GM12864 (cell line): ENCODE measurements at places on chromosomes 2 and 18.

- DNase-seq, result no peak
Observed at GRCh38 chr2:100393362-100393761, 24.1 kb downstream of the CHST10 start.

DNA sequence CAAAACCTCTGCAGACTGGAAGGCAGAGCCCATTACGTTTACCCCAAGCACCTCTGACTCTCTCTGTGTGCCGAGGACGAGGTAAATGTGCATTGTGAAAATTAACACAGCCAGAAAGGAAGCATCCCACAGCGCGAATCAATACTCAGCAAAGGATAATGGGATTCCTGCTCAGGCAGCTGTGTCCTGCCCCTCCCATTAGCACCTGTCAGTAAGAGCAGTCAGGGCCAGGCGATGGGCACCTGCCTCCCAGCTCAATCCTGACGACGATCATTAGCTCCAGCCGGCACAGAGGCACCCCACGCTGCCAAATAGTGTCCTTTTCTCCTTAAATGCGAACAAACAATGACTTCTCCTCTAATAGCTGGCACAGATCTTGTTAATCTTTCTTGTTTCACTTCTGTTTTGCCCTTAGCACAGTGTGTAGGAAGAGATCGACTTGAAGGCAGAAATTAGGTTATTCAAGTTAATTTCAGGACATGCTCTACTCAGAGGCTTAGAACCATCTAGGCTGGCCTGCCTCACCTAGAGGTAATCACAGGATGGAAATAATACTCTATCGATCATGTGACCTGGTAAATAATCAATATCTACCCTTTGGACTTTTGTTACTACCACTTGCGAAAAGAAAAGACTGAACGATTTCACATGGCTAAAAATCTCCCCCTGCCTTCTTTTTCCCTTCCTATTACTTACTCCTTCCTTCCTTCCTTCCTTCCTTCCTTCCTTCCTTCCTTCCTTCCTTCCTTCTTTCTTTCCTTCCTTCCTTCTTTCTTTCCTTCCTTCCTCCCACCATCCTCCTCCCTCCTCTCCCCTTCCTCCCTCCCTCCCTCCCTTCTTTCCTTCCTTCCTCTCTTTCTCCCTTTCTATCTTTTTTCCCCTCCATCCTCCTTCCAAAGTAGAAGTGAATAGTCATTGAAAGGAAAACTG is 487.9 kb upstream of the ID2 start:
- DNase-seq, result no peak

GRCh38 chr2:144597894-144598593 is 78.1 kb upstream of the ZEB2 start:
- no peak for DNase-seq

GRCh38 chr2:225584796-225585195 is 185.3 kb downstream of the NYAP2 start:
- DNase-seq, result no peak

- no peak for DNase-seq
Observed at GRCh38 chr2:83874712-83875430, 584.2 kb downstream of the SUCLG1 start.

DNA sequence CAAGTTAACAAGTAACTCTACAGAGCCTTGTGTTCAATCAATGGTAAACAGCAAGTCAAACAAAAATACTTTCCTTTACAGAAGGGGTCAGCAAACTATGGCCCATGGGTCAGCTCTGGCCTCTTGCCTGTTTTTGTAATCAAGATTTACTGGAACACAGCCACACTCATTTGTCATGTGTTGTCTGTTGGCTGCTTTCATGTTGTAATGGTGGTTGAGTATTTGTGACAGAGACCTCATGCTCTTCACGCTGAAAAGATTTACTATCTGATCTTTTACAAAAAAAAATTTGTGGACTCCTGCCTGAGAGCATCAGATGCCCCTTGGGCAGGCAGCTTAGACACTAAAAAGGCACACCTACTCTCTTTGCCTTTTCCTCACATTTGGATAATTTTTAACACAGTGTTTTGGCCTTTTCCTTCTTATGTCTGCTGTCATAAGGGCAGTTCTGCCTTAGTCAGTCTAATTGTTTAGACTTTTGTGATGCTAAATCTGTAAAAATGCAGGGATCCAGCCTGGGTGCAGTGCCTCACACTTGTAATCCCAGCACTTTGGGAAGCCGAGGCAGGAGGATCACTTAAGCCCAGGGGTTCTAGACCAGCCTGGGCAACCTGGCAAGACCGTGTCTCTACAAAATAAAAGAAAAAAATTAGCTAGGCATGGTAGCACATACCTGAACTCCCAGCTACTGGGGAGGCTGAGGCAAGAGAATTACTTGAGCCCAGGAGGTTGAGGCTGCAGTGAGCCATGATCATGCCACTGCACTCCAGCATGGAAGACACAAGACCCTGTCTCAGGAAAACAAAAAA is 18.3 kb downstream of the IL1B start:
- no peak for DNase-seq

- DNase-seq, result no peak
Observed at GRCh38 chr2:182655750-182656149, 60.3 kb upstream of the DNAJC10 start.

DNA sequence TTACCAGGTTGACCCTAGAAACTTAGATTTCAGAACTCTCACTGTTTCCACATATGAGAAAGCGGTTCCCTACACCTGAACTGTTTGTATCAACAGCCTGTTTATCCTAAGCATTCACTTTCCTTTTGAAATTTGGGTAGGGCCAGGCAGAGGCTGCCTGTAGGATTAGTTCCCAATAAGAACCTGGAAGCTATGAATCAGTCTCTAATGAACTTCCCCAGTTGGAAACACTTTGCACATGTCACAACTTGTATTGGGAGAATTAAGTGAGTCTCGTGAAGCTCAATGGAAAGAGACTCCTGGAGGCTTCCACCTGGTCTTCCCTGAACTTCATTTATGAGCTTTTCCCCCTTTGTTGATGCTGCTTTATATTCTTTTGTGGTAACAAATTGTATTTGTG is 486.6 kb upstream of the HS6ST1 start:
- no peak for DNase-seq

- no peak for DNase-seq
Observed at GRCh38 chr2:75647771-75648170, 1.2 kb downstream of the MRPL19 start.

- DNase-seq, result no peak
Observed at GRCh38 chr18:6795307-6795706, 65.8 kb downstream of the ARHGAP28 start.

DNA sequence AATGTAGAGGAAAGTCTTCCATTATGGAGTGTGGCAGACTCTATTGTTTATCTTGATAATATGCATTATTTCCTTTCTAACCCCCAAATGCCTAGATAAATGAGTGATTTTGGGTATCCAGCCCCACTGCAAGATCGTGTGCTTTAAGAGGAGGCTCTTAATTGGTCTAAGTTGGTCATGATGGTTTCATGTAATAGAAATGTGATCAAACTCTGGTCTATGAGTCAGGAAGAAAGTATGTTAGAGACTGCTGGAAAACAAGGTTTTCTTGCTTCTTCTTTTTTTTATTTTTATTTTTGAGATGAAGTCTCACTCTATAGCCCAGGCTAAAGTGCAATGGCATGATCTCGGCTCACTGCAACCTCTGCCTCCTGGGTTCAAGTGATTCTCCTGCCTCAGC is 344.5 kb upstream of the TNP1 start:
- DNase-seq, result no peak

DNA sequence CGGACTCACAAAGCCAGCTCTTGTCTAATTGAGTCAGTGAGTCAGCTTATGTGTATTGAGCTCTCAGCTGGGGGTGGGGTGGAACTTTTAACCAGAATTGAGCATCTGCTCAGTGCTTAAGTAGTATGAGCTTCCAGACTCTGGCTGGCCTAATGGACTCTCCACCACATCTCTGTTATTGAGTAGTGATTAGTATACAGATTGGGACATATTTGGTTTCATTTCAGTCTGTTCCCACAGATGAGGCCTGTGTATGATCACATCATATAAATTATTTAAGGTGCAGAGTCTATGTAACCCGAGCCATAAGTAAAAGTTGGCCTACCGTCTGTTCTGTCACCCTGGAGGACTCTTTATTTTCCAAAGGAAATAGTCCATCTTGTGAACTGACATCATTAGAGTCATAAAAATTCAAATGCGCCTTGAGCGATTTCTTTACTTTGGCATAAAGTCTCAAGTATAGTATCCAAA is 152.1 kb downstream of the THSD7B start:
- no peak for DNase-seq

DNA sequence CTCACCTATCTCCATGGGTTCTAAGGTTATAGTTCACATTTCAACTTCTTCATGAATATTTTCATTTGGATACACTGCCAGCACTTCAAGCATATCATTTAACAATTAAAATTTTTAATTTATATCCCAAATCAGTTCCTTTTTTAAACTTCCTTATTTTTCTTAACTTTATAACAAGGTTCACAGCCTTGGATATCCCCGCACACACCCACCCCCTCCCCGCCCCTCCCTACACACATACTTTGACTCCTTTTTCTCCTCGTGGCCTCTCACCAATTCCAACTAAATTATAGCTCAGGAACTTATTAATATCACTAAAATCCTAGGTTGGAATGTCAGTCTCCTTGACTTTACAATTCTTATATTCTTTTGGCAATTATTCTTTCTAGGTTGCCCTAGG is 163.6 kb upstream of the SETBP1 start:
- no peak for DNase-seq
